ENCODE measurements at places on chromosomes 12 and 14. TPM values are rescaled to one million over a fixed set of nuclear protein-coding genes. Genes with fewer than 3 reads are reported as not detected.

PTGES3 gene
- total RNA-seq: 58.4 TPM

- DNase-seq: no peak
Measured at GRCh38 chr12:91065396-91065795, 7.6 kb upstream of the KERA start.

GRCh38 chr14:52060080-52060479, 8.8 kb downstream of the NID2 start:
- DNase-seq: no peak

- DNase-seq: no peak
Measured at GRCh38 chr14:73250317-73250713, 13.0 kb downstream of the PAPLN start.

All from bronchial epithelial cell (primary cell).